ENCODE measurements at places on chromosomes 2 and 18.

DNA sequence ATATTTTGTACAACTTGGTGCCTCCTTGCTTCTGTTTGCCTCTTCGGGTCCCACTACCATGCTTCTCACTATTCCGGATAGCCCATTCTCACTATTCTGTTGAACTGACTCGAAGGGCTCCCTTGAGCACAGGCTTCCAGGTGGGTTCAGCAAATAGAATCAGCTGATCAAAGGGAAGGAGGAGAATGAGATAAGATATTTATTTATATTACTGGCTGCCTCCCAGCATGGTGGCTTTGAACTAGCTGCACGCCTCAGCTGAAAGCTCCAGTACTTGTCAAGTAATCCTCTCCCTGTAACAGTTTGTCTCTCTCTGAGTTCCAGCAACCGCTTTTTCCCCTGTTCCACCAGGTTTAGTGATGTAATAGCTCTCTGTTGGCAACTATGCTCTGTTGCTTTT is 187.8 kb upstream of the HNRNPA3 start:
- no peak for DNase-seq

GRCh38 chr2:224520064-224520463 is 65.1 kb downstream of the CUL3 start:
- no peak for DNase-seq

- DNase-seq, result no peak
Observed at GRCh38 chr2:64624862-64625261, 28.9 kb downstream of the SERTAD2 start.

DNA sequence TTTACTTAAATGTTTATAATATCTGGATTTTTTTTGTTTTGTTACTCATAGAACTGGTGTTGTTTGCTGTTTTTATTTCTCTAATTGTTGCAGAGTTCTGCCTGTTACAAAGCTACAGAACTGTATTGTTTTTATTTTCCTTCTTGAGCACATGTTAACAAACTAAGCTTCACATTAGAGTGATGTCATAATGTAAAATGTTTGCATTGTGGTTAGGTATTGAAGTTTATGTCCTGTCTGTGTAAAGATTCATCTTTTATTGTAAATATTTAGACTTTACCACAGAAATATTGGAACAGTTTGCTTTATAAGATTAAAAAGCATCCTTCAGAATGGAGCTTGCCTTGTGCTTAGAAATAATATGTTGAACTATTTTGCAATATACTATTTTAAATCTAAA is 67.7 kb downstream of the CLIP4 start:
- DNase-seq, result no peak

GRCh38 chr18:13039806-13040205 is 48.6 kb downstream of the CEP192 start:
- DNase-seq, result no peak

DNA sequence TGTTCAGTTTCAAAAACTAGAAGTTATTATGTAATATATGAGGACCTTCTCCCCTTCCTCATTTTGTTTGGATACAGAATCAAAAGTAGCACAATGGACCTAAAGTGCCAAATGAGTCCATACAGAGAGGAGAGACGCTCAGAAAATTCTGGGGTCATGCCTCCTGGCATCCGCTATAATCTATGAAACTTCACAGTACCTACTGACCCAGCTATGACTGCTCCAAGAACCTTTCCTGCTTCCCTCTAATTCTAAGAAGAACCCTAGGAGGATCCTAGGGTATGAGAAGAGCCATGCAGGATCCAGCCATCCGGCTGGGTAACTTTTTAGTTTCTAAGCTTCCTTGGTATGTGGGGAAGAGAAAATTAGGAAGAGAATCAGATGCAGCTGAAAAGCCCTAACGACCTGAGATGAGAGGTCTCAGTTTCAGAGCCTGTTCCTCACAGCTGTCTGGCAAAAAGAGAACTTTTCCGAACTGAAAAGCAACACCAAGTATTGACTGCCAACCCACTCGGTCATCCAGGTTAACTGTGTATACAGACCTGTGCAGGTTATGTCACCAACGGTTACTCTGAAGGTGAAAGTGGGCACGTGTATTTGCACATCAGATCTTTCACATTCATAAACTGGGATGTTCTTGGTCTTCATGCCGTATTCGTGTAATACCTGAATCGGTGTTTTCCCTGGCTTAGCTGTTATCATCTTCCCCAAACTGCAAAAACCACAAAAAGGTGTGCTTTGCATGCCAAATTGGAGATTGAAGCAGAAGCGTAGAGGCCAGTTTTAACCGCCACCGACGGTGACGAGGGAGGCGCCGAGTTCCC is 1.1 kb downstream of the PRKRA start:
- DNase-seq, result no peak
